NCI-H2107 (cell line): ENCODE measurements at places on chromosomes 16 and 17.

DNA sequence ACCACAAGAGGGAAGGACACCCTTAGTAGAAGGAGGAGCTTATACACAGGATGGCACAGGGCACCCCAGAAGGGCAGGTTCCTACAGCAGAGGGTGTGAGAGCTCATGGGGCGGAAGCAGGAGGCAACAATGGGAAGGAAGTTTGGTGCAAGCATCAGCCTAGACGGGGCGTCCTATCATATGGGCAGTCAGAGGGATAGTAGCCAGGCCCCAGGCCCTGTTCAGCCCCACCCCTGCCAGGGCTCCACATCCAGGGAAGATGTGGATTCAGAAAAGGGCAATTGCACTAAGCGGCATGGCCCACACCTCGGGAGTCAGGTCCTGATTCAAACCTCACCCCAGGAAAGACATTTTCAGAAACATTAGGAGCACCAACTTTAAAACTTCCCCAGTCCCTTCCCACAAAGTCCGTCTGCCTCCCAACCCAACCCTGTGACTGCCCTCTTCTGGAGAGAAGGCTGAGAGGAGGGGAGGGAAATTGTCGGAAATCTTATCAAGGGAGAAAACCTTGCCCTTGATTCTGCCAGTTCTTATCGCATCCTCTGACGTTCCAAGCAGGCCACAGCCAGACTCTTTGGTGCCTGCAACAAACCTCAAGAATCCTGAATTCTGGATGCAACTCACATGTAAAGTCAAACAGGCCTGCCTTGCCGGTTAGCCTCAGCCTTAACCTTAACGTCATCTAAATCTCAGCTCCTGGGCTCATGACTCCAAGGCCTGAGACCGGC is 198.8 kb upstream of the CDH5 start:
- DNase-seq, result no peak

- no peak for DNase-seq
These were observed 14.6 kb upstream of the CPPED1 start for GRCh38 chr16:12818326-12818725.

GRCh38 chr17:38361694-38362465 is 10.2 kb downstream of the SOCS7 start:
- no peak for DNase-seq

- no peak for DNase-seq
These were observed 706.9 kb upstream of the SOX9 start for GRCh38 chr17:71413935-71414334.

- no peak for DNase-seq
These were observed 66.5 kb downstream of the MGAT5B start for GRCh38 chr17:76934561-76935320.

DNA sequence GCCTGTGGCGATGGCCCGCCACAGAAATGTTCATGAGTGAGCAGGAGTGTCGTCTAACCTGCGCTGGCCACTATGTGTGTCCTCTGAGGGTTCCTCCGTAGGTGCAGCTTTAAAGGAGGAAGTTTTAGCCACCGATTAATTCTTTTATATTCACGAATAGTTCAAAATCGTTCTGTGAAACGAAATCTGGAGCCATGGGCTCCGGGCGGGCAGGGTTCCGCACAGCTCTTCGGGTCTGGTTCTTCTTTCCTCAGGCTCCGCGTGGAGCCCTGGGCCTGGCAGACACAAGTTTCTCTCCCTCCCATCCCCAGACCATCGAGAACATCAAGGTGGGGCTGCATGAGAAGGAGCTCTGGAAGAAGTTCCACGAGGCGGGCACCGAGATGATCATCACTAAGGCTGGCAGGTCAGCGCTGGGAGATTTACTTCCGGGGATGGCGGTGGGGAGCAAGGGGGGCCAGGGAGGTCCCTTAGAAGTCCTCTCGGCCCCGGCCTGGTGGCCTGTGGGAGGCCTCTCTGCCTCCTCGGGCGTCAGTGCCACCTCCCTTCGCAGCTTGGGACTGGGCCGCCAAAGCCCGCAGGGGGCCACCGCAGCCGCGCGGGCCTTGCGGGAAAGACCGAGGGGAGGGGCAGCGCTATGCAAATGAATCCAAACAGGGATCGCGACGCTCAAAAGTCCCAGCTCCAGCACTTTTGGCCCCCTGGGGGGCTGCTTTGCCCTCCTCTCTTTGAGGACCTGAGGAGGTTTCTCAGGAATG is 5.2 kb downstream of the TBX4 start:
- DNase-seq, result no peak

- DNase-seq, result no peak
These were observed 1.0 kb upstream of the GLG1 start for GRCh38 chr16:74607962-74608356.

DNA sequence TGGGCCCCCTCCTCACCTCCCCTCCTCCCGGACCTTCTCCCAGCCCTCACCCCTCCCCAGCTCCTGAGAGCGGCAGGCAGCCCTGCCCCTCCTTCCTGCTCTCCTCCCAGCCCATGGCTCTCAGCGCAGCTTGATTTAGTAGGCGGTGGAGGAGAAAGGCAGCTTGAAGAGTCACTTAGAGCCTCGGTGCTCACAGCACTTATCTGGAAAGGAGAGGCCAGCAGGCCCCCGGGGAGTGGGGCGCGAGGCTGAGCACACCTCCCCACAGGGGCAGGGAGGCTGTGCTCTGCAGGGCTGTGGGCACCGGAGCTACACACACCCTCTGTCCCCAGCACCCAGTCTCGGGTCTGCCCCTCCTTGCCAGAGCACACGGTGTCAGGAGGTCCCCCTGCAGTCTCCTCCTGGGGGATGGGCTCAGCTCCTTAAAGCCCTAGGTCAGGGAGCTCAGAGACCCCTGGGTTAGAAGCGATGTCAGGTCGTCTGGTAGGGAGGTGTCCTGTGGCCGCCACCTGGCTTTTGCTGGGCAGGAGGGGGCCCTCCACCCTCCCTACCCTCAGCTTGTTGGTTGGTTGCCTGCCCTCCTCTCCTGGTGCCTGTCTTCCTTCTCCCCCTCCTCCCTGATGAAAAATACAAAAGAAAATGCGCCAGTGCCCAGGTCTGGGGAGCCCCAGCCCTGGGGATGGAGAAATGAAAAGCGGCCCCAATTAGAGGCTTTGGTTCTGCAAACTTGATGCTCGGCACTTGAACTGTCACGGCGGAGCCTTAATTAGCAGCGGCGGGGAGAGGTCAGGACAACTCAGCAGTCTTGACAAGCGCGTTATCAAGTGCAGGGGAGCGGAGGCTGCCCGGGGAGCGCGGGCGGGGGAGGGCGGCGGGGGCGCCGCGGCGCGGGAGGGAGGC is 151.1 kb upstream of the GSE1 start:
- peak; percentile 86 for DNase-seq

DNA sequence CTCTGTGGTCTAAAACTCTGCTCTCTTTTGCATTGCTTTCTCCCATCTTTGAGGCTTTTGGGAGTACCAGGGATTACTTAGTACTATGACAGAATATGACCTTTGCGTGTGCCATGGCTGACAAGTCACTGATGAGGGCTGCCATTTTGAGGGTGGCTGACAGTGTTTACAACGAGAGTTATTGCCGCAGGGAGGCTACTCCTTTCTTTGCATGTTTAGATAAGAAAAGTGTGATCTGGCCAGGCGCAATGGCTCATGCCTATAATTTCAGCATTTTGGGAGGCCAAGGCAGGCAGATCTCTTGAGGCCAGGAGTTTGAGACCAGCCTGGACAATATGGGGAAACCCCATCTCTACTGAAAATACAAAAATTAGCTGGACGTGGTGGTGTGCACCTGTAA is 77.5 kb downstream of the GSG1L start:
- DNase-seq, result no peak

GRCh38 chr17:81884520-81884919 is 6.9 kb downstream of the ALYREF start:
- no peak for DNase-seq

DNA sequence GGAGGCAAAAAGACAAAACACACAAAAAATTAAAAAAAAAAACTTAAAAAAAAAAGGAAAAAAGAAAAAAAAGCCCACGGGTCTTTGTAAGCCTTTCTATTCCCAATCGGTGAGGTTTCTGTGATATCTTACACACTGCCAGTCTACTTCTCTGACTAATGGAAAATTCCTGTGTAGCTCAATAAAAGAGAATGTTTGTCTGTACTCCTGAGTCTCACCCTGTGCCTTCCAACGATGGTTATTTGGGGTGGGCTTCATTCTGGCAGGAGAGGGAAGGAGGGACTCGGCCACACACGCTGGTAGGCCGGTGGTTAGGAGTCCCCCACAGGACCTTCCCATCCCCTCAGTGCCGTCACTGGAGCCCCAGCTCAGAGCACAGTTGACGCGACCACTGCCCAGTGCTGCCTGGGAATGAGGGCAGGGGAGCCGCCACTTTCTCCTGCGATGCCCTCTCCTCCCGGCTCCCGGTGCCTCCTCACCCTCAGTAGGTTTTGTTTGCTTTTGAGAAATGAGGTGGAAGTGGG is 68.0 kb downstream of the AMFR start:
- no peak for DNase-seq

DNA sequence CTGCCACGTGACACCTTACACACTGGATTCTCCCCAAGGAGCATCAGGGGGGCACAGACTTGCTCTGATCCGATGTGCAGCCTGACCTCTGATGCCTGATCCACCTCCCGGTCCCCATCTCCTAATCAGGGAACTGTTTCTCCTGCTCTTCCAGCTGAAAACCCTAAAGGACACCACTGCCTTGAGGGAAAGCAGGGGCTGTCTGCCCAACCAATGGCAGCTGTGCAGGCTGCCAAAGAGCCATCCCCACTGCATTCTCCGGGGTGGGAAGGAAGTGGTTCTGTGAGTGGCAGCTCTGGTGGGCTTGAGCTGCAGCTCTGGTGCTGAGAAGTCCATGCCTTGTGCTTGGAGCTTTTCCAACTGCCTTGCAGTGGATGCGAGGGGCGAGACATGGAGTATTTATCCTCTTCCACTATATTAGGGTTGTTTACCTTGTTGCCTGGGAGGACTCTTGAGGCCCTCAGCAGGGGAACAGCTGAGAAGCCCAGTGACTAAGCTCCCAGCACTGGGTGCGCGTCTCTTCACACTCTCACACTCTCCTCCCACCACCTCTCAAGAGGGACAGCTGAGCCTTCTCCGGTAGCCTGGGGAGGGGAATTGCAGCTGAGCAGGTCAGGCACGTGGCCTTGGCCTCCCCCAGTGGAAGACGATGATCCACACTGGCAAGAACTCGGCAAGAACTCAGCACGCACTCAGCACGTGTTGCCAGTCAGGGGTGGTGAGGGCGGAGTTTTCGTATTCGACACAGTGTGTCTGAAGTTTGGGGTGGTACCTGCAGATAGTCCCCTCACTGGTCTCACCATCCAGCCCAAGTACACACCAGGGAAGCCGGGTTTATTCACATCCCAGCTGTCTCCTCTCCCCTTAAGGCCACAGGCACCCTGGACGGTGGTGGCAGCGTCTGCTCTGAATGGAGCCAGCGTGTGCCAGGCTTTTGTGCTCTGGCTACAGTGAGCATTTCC is 21.1 kb upstream of the SPATA32 start:
- peak; percentile 60 for DNase-seq

DNA sequence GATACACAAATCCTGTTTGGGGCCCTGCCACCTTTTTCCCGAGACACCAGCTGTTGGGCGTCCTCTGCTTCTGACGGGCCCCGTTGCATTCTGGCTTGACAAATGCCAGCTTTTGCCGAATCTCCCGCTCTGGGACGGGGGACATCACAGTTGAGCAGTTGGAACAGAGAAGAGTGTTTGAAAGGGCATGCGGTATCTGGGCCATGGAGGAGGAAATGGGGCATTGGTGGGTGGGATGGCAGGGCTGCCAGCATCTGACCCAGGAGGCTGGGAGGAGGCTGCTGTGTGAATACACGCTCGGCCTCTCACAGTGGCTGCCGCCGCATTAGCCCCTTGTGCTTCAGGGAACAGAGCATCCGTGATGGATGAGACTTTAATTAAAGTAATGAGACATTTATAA is 184.3 kb upstream of the TNRC6C start:
- DNase-seq, result no peak

GRCh38 chr16:8916541-8917225 is 34.5 kb downstream of the LITAFD start:
- no peak for DNase-seq

DNA sequence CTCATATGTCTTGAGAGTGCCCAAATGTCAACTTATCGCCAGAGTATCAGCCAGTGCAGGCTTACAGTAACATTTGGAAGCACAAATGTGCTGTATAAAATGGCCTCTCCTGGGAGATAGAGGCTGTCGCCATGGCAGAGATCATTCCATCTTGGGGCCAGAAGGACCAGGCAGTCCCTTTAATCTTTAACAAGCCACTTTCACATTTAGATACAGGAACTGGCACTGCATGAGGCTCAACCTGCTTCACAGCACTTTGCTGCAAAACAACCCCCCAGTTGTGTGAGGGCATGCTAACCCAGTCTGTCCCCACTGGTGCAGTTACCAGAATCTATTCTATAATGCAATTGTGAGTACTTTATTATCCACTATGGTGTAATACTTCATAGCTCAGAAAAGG is 4.7 kb upstream of the RFFL start:
- DNase-seq, result no peak

DNA sequence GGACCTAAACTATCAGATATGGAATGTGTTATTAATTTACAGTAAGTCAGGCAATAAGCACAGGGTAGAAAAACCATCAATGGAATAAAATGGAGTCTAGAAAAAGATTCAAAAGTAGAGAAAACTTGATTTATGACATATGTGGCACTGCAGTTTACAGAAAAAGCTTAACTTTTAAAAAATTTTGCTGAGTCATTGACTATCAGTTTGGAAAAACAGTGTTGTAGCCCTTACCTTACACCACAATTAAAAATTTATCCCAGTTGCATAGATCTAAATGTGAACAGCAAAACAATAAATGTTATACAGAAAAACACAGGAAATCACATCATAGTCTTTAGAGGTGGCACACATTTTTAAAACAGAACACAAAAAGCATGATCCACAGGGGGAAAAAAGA is 108.5 kb downstream of the USP22 start:
- DNase-seq, result no peak

DNA sequence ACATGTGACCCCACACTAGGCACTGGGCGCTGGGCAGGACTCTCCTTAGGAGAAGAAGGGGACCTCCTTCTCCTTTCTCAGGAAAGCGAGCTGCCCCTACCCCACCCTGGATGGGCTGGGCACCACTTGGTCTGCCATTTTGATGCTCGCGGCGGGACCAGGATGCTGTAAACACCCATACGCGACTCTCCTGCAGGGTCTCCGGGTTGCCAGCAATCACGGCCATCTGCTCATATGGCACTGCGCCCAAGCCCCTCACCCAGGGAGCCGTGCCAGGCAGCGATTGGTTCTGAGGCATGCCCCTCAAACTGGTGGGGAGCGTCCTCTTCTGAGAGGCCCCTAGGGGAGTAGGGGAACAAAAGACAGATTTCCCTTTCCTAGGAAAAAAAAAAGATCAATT is 99.0 kb downstream of the C16orf78 start:
- DNase-seq, result no peak

DNA sequence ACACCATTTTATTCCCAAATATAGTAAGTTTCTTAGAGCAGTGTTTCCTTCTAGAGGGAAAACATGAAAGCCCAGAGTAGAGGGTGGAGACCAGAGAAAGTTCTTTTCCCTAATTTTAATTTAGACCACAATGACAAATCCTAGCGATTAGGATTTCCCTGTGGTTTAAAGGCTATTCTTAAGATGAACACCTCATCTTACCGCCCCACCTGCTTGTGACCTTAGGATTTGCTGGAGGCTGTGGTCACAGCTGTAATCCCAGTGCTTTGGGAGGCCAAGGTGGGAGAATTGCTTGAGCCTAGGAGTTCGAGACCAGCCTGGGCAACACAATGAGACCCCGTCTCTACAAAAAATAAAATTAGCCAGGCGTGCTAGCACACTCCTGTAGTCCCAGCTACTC is 51.1 kb downstream of the GPRC5B start:
- DNase-seq, result no peak
